SJSA1 (cell line): ENCODE measurements at places on chromosomes 5 and 9.

DNA sequence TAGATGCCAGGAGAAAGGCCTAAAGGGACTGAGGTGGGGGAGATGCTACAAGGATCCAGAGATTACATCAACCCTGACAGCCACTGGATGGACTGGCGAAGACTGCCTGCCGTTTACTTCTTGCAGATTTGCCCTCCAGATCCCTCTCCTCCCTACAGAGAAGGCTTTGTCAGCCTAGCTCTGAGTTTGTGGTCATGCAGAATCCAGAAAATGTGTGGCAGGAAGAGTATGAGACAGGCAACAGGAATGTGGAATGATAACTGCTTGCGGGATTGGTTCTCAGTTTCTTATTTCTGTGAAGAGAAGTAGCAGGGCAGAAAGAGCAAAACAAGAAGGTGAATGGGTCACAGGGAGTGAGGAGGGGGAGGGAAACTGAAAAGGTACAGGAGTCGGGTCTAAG is 129.6 kb downstream of the TLE1 start:
- H3K27me3 ChIP-seq: no peaks in the 10 kb centered on the region
- H3K27ac ChIP-seq: peak overlapping the region; percentile 88
- H3K4me1 ChIP-seq: peaks cover 57% of the 10 kb centered on the region
- H3K36me3 ChIP-seq: no peaks in the 10 kb centered on the region
- no peak overlapping the region for H3K4me3 ChIP-seq
- DNase-seq: peak; percentile 94

DNA sequence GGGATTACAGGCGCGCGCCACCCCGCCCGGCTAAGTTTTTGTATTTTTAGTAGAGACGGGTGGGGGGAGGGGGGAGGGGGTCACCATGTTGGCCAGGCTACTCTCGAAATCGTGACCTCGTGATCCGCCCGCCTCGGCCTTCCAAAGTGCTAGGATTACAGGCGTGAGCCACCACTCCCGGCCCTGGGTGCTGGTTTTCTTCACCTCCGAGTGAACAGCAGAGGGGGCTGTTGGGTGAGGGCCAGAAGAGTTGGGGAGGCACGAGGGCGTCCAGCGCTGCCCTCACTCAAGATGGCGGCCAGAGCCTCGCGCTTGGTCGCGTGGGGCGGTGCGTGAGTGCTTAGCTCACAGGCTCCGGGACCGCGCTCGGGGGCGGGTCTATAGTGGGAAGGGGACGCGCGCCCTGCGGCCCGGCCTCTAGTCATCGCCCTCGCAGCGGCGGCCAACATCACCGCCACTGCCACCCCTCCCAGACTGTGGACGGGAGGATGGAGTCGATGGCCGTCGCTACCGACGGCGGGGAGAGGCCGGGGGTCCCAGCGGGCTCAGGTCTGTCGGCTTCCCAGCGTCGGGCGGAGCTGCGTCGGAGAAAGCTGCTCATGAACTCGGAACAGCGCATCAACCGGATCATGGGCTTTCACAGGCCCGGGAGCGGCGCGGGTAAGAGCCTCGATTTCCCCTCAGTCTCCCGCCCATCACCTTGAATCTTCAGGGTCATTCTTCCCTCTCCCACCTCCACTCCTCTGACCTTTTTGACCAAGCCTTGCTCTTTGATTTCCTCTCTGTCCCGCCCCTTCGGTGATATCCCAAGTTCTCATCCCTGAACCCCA is at the start of gene CAMLG:
Gene CAMLG, plus strand, starts transcription at position 416 of the 830 bp plus-strand sequence. Its CDS starts 73 bp downstream, at position 489.
- H3K36me3 ChIP-seq: peaks cover 16% of the 10 kb centered on the region
- H3K27ac ChIP-seq: peak within 1 kb of the TSS; percentile 74
- H3K27me3 ChIP-seq: no peaks in the 10 kb centered on the region
- DNase-seq: peak; percentile 100

- peak overlapping the region; percentile 94 for H3K27ac ChIP-seq
- peaks cover 10% of the 10 kb centered on the region for H3K4me1 ChIP-seq
- DNase-seq: no peak
These were observed 689 bp downstream of the CNTRL start for GRCh38 chr9:121075251-121076036.

DNA sequence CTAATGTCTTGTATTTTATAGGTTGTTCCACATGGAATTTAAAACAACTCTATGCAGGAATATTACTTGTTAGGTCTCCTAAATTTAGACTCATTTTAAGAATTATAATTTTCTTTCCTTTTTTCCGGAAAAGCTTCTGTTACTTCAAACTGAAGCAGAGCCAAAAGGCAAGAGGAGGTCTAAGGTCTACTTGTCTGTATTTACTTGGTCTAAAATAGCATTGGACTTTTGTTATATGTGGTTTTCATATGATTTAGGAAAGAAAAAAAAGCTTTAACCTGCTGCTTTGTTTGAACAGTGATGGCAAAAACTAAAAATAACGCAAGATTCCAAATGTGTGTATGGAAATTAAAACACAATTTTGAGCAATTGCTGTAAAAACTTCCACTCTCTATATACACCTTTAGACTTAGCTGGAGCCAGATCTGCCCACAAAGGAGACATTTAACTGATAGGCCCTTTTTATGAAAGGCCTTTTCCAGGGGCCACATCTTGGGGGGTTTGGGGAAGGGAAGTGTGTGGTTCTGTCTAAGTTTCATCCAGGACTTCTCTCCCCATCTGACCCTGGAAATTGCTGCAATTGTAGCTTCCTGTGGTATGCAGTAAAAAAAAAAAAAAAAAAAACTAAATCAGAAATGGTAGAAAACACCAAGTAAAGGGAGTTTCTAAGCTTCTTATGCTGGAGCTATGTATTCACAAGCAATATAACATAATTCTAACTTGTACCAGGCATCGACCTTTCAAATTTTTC is 307.7 kb upstream of the MEF2C start:
- no peak overlapping the region for H3K4me3 ChIP-seq
- no peaks in the 10 kb centered on the region for H3K27me3 ChIP-seq
- no peak for DNase-seq
- no peak overlapping the region for H3K27ac ChIP-seq
- H3K4me1 ChIP-seq: no peaks in the 10 kb centered on the region

- H3K4me3 ChIP-seq: no peak overlapping the region
- H3K27ac ChIP-seq: no peak overlapping the region
- no peak for DNase-seq
- H3K27me3 ChIP-seq: no peaks in the 10 kb centered on the region
- H3K4me1 ChIP-seq: no peaks in the 10 kb centered on the region
- peaks cover 26% of the 10 kb centered on the region for H3K36me3 ChIP-seq
These were observed 27.6 kb downstream of the ZBTB43 start for GRCh38 chr9:126832440-126832839.

GRCh38 chr5:142906863-142907671 is 136.9 kb downstream of the ARHGAP26 start:
- H3K27ac ChIP-seq: no peak overlapping the region
- no peak overlapping the region for H3K4me3 ChIP-seq
- no peak for DNase-seq
- H3K4me1 ChIP-seq: peaks cover 11% of the 10 kb centered on the region
- no peaks in the 10 kb centered on the region for H3K27me3 ChIP-seq
- H3K36me3 ChIP-seq: peaks cover 26% of the 10 kb centered on the region

- no peak for DNase-seq
- H3K27me3 ChIP-seq: no peaks in the 10 kb centered on the region; the same call in 1 of the 2 replicates
- H3K4me3 ChIP-seq: no peak overlapping the region
These were observed 61.2 kb upstream of the GCNT4 start for GRCh38 chr5:75113354-75114113.

DNA sequence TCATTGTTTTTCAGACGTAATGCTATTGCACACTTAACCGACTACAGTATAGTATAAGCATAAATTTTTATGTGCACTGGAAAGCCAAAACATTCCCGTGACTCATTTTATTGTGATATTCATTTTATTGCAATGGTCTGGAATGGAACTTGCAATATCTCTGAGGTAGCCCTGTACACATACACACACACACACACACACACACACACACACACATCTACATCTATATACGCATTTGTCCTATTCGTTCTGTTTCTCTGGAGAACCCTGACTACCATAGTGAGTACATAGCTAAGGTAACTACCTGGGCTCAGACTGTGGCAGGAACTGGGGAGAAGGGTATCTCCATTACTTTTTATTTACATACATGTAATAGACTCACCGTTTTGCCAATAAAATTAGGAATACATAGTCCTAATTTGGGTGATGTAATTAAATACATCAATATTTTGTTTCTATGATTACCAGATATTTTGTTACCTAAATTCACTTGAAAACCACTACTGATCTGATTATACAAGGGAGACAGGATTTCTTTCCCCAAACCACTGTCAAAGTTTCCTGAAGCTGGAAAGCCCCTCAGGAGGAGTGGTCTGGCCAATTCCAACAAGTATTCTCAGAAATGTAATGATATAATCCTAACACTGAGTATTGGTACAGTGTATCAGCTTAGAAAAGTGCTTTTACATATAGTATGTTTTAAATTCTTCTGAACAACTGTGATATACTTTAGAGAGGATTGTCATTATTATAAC is 74.0 kb upstream of the PLPP1 start:
- H3K4me3 ChIP-seq: no peak overlapping the region
- H3K36me3 ChIP-seq: no peaks in the 10 kb centered on the region
- H3K27me3 ChIP-seq: no peaks in the 10 kb centered on the region
- H3K4me1 ChIP-seq: peaks cover 15% of the 10 kb centered on the region

DNA sequence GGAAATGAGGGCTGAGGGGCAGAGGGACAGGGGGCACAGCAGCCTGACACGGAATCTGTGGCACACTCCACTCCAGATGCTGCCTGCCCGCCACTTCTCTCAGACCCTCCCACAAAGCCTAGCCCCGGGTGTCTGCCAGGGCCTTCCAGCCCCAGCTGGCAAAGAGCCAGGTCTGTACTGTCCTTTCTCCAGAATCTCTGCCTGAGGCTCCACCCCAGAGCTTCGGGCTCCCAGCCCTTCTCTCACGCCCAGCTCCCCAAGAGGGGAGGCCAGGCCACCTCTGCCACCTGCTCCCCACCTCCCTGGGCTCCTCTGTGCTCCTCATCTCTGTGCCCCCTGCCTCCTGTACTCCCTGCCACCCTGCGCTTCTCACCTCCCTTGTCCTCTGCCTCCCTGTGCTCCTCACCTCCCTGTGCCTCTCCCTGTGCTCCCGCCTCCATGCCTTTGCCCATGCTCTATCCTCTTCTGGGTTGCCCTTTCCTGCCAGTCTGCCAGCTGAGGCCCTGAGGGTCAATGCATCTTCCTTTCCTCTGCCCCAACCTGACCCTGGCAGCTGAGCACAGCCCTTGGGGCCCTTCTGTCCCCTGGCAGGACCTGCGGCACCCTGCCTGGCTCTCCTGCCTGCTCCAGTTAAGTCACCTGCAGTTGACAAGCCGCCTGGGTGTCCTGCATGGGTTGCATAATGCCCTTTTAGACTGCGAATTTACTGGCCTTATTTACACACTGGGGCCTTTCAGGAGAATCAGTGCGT is 36.4 kb downstream of the RASGEF1C start:
- H3K4me1 ChIP-seq: 0 out of 2 replicates have a peak, but pooled peaks cover 4% of the 10 kb centered on the region
- no peak overlapping the region for H3K27ac ChIP-seq
- H3K27me3 ChIP-seq: no peaks in the 10 kb centered on the region
- H3K36me3 ChIP-seq: no peaks in the 10 kb centered on the region
- no peak overlapping the region for H3K4me3 ChIP-seq
- no peak for DNase-seq

- no peaks in the 10 kb centered on the region for H3K36me3 ChIP-seq
- H3K27me3 ChIP-seq: no peaks in the 10 kb centered on the region
- H3K4me1 ChIP-seq: peaks cover 55% of the 10 kb centered on the region
These were observed 362.4 kb upstream of the ACTBL2 start for GRCh38 chr5:57845025-57845424.

GRCh38 chr9:129850821-129851550 is 15.7 kb downstream of the USP20 start:
- H3K27me3 ChIP-seq: no peaks in the 10 kb centered on the region
- no peaks in the 10 kb centered on the region for H3K4me1 ChIP-seq
- H3K36me3 ChIP-seq: peaks cover 4% of the 10 kb centered on the region
- H3K27ac ChIP-seq: no peak overlapping the region
- H3K4me3 ChIP-seq: no peak overlapping the region

GRCh38 chr5:93580063-93580926 is 724 bp downstream of the NR2F1-AS1 start:
- peak overlapping the region; percentile 38 for H3K27ac ChIP-seq
- DNase-seq: peak; percentile 66
- peaks cover 6% of the 10 kb centered on the region for H3K4me1 ChIP-seq
- no peaks in the 10 kb centered on the region; the same call in 1 of the 2 replicates for H3K36me3 ChIP-seq
- no peaks in the 10 kb centered on the region for H3K27me3 ChIP-seq

DNA sequence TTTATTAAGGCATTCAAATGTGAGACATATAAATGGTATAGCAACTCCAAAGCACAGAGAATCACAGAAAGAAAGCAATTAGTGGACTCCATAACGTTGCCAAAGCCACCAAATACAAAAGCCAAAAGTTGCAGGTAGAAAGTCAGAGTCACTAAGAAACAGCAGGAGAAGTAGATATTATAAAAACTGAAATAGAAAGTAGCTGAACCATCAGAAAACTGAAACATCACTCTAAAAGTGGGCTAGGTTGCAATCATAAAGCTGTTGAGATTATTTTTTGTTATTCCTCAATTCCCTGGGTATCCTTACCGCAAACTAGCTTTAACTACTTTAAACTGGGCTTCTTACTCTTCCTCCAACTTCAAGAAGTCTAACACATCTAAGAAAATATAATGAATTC is 108.1 kb upstream of the ARRDC3 start:
- 0 out of 2 replicates have a peak, but pooled peaks cover under 1% of the 10 kb centered on the region for H3K27me3 ChIP-seq
- H3K4me1 ChIP-seq: no peaks in the 10 kb centered on the region
- H3K36me3 ChIP-seq: no peaks in the 10 kb centered on the region; the same call in 1 of the 2 replicates
- H3K27ac ChIP-seq: no peak overlapping the region
- no peak overlapping the region for H3K4me3 ChIP-seq
- no peak for DNase-seq

DNA sequence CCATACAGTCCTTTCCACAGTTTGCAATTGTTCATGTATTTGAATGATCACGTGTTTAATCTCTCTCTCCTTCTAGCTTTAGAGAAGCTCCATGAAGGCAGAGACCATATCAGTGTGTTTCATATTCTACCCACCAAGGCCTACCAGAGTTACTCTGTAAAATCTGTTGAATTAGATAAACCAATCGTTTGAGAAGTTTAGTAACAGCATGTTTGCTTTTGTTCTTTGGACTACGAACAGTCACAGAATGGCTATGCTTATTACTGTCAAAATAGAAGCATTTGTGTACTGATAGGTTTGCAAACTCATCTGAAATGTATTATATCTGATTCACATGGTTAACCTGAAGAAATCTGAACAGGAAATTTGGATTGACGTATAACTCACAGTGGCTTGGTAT is 93.8 kb downstream of the ITGA1 start:
- H3K4me1 ChIP-seq: peaks cover 7% of the 10 kb centered on the region
- H3K4me3 ChIP-seq: no peak overlapping the region
- no peak overlapping the region for H3K27ac ChIP-seq
- H3K36me3 ChIP-seq: no peaks in the 10 kb centered on the region
- H3K27me3 ChIP-seq: no peaks in the 10 kb centered on the region

GRCh38 chr5:128434993-128435392 is 103.1 kb downstream of the FBN2 start:
- no peak overlapping the region for H3K27ac ChIP-seq
- no peaks in the 10 kb centered on the region for H3K36me3 ChIP-seq
- no peak overlapping the region for H3K4me3 ChIP-seq
- no peak for DNase-seq

DNA sequence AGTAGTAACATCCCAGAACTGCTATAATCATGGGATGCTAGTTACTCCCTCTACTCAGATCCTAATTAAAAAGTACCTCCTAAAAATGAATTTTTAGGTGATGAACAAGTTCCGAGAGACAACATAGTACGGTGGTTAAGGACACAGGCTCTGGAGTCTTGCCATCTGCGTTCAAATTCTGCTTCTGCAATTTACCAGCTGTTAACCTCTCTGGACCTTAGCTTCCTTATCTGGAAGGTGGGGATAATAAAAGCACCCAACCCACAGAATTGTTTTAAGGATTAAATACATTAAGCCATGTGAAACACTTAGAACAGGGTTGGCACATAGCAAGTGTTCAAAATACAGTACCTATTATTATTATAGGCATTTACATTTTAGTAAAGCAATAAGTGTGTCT is 77.5 kb upstream of the XPA start:
- no peak for DNase-seq
- H3K4me1 ChIP-seq: peaks cover 38% of the 10 kb centered on the region
- H3K27ac ChIP-seq: no peak overlapping the region
- H3K27me3 ChIP-seq: no peaks in the 10 kb centered on the region
